Foreskin keratinocyte (primary cell): ENCODE measurements at places on chromosomes 2 and 18.

DNA sequence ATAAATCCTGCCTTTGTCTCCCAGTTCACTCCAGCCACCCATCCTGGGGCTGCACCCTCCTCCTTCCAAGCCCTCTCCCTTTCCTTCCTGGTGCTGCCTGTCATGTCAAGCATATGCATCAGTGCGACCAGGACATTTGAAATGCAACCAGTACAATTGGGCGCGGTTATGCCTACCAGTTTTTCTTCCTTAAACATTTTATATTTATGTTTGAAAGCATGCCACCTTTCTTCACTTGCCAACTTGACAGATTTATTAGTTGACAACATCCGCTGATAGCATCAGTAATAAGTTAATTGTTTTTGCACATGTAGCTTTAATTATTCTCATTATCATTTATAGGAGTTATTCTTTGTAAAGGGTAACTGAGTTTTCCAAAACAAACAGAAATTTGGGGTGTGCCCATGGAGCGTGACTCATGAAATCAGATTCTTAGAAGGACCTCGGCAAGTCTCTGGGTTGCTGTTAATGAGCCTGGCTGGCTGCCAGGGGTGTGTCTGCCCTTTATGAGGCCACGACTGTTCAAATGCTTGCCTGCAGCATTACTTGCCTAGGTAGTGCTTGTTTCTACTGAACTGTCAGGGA, 32.8 kb upstream of the IL1B start:
- peak; percentile 94 for DNase-seq

DNA sequence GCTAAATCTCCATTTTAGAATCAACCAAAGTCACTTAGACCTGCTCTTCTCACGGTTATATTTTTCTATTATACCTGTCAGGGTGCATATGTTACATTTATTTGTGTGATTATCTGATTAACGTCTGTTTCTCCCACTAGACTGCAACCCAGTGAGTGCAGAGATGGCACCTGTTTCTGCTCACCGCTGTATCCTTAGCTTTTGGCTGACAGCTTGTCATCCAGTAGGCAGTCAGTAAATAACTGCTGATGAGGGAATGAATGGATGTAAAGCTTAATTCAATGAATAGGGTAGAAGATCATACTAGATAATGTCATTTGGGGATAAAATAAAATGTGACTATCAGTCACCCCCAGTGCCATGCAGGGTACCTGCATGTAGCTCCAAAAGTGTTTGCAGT, 6.9 kb upstream of the CHRNA1 start:
- DNase-seq, result no peak

GRCh38 chr18:8249811-8250210, 359.4 kb upstream of the RAB12 start:
- DNase-seq, result peak; percentile 15

DNA sequence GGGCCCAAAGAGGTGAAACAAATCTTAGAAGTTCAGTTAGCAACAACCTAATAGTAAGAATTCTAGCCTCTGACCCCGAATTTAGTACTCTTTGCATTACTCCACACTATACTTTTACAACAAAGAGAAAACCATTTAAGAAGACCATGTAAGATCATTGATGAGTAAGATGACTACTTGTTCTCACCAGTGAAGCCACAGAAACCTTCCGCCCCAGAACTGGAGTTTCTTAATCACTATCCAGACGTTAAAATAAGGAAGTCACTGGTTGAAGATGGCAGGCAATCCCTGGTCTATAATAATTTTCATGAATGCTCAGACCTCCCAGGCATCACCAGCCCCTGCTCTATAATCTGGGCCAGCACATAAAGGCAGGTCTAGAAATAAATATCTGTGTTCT, 95.0 kb downstream of the TMEM163 start:
- no peak for DNase-seq

DNA sequence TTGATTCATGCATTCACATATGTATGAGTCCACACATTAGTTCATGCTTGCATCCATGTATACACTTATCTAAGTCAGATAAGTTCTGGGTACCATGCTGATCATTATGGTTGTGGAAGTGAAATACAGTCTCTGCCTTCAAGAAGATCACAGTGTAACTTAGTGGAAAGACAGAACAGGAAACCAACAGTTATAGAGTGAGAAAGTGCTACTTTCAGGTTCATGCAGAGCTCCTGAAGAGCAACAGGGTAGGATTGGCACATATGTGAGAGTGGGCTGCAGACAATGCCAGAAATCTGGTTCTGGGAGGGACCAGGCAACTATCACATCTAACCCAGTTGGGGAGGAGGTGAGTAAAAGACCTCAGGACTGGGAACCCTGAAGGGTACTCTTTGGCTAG, 35.4 kb upstream of the PGAP1 start:
- DNase-seq, result no peak

DNA sequence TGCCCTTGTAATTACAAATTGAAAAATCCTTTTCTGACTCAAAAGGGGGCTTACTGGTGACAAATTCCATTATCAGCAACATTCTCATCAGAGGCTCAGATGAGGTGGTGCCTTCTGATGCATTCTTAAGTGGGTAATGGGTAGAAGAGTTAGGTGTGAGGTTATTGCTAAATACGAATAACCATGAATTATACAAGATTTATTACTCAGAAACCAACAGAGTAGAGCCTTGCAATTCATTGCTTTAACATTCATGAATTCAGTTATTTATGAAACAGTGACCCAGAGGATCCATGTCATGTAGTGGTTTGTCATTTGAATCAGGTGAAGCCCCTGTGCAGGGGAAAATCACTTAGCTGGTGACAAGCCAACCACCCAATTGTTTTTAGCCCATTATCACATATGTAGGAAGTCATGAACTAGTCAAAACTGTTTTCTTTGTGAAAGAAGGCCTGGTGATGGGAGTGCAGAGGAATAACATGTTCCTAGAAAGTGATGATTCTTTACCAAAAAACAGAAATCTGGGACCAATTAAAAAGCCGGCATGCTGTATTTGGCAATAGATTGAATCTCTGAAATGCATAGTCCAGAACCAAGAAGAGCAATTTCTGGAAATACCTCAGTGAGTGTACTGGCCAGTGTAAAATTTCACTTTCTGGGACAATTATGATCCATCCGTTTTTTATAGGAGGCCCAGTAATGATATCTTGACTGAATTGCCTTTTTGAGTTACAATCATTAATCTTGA, 70.2 kb downstream of the CRIM1 start:
- DNase-seq, result no peak

GRCh38 chr2:38064801-38065501, 11.0 kb downstream of the CYP1B1 start:
- no peak for DNase-seq
